ENCODE measurements at places on chromosomes 13 and 19. TPM values are rescaled to one million over a fixed set of nuclear protein-coding genes. Genes with fewer than 3 reads are reported as not detected.

ZNF135 gene
- polyA plus RNA-seq, result 1.6 TPM

ZNF534 gene
- polyA plus RNA-seq, result not detected

CEACAM8 gene
- polyA plus RNA-seq, result 0.12 TPM

EPSTI1 gene
- 4.2 TPM for polyA plus RNA-seq

NLRP9 gene
- not detected for polyA plus RNA-seq

SBK2 gene
- polyA plus RNA-seq, result not detected

SIGLEC7 gene
- 0.50 TPM for polyA plus RNA-seq

- DNase-seq, result no peak
- no peak overlapping the region for H3K4me3 ChIP-seq
- H3K4me1 ChIP-seq, result no peaks in the 10 kb centered on the region
- no peaks in the 10 kb centered on the region for H3K36me3 ChIP-seq
Measured at GRCh38 chr13:37385956-37386670, 212.5 kb downstream of the POSTN start.

- H3K27me3 ChIP-seq, result no peaks in the 10 kb centered on the region
- no peaks in the 10 kb centered on the region for H3K36me3 ChIP-seq
- DNase-seq, result no peak
Measured at GRCh38 chr13:44064357-44064756, 184.7 kb downstream of the LACC1 start.

GRCh38 chr13:111370570-111371535, 50.4 kb downstream of the TEX29 start:
- H3K27ac ChIP-seq, result no peak overlapping the region
- no peaks in the 10 kb centered on the region for H3K36me3 ChIP-seq
- H3K27me3 ChIP-seq, result no peaks in the 10 kb centered on the region
- no peaks in the 10 kb centered on the region for H3K4me1 ChIP-seq
- DNase-seq, result no peak

DNA sequence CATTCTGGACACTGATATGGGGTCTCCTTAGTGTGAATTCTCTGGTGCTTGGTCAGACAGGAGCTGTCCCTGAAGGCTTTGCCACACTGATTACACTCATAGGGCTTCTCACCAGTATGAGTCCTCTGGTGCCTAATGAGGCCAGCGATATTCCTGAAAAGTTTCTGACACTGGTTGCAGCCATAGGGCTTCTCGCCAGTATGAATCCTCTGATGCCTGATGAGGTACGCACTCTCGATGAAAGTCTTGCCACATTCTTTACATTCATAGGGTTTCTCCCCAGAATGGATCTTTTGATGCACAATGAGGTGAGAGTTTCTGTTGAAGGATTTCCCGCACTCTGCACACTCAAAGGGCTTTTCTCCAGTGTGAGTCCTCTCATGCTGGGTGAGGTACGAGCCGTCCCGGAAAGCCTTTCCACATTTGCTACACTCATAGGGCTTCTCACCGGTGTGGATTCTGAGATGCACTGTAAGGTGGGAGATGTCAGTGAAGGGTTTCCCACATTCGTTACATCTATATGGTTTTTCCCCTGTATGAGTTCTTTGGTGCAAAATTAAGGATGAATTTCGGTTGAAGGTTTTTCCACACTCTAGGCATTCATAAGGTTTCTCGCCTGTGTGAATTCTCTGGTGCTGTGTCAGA, 22.4 kb downstream of the ZNF329 start:
- H3K36me3 ChIP-seq, result peaks cover 61% of the 10 kb centered on the region
- H3K4me1 ChIP-seq, result no peaks in the 10 kb centered on the region
- H3K27me3 ChIP-seq, result no peaks in the 10 kb centered on the region
- DNase-seq, result no peak

DNA sequence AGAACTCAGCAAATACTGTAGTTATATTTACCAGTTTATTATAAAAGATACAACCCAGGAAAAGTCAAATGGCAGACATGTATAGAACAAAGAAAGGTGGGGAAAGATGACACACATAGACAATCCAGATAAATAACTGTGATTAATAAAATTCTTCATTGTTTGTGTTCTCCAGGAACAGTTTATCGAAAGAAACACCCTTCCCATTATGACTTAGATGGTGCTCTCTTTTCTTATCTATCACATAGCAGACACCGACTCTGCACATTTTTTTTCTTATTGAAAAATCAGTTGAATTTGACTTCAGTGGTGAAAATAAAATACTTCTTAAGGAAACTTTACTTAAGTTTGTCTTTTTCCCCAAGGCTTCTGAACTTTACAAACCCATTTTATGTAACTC, 6.2 kb downstream of the ZNF708 start:
- peak overlapping the region; percentile 44 for H3K27ac ChIP-seq
- H3K36me3 ChIP-seq, result peaks cover 13% of the 10 kb centered on the region
- no peak overlapping the region for H3K4me3 ChIP-seq

DNA sequence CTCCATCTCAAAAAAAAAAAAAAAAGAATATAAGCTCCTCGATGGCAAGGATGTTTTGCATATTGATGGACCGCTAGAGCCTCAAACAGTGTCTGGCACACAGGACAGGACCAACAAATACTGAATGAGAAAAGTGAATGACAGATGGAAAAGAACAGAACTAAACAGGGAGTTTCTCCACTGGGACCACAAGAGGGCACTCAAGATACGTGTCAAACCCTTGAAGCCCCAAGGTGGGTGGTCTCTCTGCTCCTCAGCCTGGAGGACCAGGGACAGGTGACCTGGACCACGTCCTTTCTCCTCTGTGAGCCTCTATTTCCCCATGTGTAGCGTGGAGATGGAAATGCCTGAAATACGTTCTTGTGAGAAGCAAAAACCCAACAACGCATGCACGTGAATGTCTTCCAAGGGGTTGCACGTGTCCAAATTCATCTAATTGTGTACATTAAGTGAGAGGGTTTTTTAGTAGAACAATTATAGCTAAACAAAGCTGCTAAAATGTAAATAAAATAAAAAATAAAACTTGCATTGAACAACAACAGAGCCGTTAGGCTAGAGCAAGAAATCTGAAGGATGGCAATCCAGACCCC, 5.7 kb upstream of the CDC42EP5 start:
- no peaks in the 10 kb centered on the region for H3K36me3 ChIP-seq
- H3K27me3 ChIP-seq, result no peaks in the 10 kb centered on the region
- H3K4me3 ChIP-seq, result no peak overlapping the region
- H3K27ac ChIP-seq, result no peak overlapping the region
- DNase-seq, result peak; percentile 81

GRCh38 chr13:27415116-27415515, 9.3 kb upstream of the GTF3A start:
- no peaks in the 10 kb centered on the region for H3K27me3 ChIP-seq
- no peak overlapping the region for H3K4me3 ChIP-seq
- no peak overlapping the region for H3K27ac ChIP-seq
- DNase-seq, result no peak
- H3K36me3 ChIP-seq, result no peaks in the 10 kb centered on the region
- H3K4me1 ChIP-seq, result no peaks in the 10 kb centered on the region

GRCh38 chr19:48962849-48963165, 2.3 kb upstream of the FTL start:
- DNase-seq, result no peak
- peak overlapping the region; percentile 94 for H3K27ac ChIP-seq
- H3K4me1 ChIP-seq, result peaks cover 56% of the 10 kb centered on the region
- H3K36me3 ChIP-seq, result peaks cover 12% of the 10 kb centered on the region
- no peaks in the 10 kb centered on the region for H3K27me3 ChIP-seq

GRCh38 chr19:4362101-4362828, 18.9 kb downstream of the MPND start:
- peaks cover 25% of the 10 kb centered on the region for H3K4me1 ChIP-seq
- H3K4me3 ChIP-seq, result no peak overlapping the region
- no peak for DNase-seq

DNA sequence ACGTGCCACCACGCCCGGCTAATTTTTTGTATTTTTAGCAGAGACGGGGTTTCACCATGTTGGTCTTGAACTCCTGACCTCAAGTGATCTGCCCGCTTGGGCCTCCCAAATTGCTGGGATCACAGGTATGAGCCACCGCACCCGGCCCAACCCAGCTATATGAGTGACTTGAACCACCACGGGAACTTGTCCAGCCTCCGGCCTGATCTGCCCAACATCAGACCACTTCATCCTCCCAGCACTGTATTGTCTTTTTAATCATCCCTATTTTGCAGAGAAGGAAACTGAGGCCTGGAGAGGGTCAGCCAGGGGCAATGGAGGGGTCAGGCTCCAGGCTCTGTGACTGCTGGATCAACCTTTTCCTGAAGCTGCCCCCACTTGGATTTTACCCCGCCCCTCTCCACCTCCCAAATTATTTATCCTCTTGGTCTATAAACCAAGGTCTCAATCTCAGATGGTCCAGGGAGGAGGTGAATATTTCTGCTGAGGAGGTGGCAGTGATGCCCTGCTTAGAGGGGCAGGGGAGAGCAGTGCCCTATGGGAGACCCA, 893 bp upstream of the PLIN3 start:
- peak overlapping the region; percentile 71 for H3K4me3 ChIP-seq
- no peak for DNase-seq
- peaks cover 6% of the 10 kb centered on the region for H3K4me1 ChIP-seq
- H3K27ac ChIP-seq, result peak overlapping the region; percentile 90
- no peaks in the 10 kb centered on the region for H3K27me3 ChIP-seq
- H3K36me3 ChIP-seq, result no peaks in the 10 kb centered on the region

DNA sequence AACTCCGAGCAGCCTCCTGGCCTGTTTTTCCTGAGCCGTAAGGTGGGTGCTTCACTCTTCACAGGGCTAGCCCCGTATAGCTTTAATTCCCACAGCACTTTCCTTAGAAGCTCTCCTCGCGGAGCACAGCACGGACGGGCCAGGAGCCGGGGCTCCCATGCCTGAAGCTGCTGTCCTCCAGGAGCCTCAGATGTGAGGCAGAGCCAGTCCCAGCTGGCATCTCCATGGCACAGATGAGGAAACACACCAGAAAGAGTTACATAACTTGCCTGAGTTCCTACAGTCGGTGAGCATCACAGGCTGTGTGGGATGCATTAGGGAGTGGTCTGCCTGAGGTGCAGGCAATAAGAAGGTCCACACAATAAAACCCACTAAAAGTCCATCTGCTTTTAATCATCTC, 118.5 kb downstream of the ATP8A2 start:
- H3K4me1 ChIP-seq, result no peaks in the 10 kb centered on the region
- no peak overlapping the region for H3K27ac ChIP-seq
- H3K4me3 ChIP-seq, result no peak overlapping the region
- peaks cover 29% of the 10 kb centered on the region for H3K27me3 ChIP-seq
- no peak for DNase-seq

DNA sequence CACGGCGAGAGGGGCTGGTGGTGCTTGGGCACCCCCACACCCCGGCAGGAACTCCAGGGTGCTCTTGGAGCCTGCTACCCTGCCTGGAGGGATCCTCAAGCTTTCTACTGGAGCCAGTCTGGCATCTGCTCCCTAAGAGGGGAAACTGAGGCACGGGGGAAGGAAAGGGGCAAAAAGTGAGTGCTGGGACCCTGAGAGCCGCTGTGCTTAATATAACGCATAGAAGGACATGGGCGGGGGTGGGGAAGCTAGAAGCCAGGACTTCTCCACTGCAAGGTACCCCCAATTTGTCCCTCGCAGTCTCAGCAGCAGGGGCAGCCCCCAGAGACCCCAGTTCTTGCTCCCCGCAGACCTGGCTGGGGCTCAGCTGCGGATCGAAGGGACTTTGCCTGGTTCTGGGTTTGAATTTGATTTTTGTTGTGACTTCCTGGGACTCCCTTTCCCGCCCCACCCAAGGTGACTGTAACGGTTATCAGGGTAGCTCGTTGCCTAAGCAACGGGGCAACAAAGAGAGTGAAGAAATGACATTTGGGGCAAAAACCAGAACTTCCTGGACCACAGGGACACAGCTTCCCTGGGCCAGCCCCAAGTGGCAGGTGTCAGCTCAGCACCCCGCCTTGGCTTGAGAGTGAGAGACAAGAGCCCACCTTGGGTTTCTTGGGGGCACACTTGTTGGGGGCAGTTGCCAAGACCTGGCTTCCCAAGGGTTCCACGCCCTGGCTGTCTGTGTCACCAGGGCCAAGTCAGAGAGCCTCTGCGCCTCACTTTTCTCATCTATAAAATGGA, 638 bp downstream of the ADGRE5 start:
- peaks cover 55% of the 10 kb centered on the region for H3K4me1 ChIP-seq
- DNase-seq, result peak; percentile 89
- H3K27ac ChIP-seq, result peak overlapping the region; percentile 96

- peaks cover 62% of the 10 kb centered on the region for H3K27me3 ChIP-seq
- H3K4me3 ChIP-seq, result peak within 1 kb of the TSS; percentile 35
- no peaks in the 10 kb centered on the region for H3K36me3 ChIP-seq
- no peak within 1 kb of the TSS for H3K27ac ChIP-seq
- peaks cover 24% of the 10 kb centered on the region for H3K4me1 ChIP-seq
- DNase-seq, result no peak
Measured at GRCh38 chr19:47019431-47020041, at the start of gene NPAS1. Gene NPAS1 (plus strand): TSS chr19:47019837. CDS start chr19:47021048, 1,211 bp downstream.

GRCh38 chr13:40172878-40173277, 493.6 kb downstream of the FOXO1 start:
- H3K4me3 ChIP-seq, result no peak overlapping the region
- no peaks in the 10 kb centered on the region for H3K36me3 ChIP-seq
- no peaks in the 10 kb centered on the region for H3K4me1 ChIP-seq
- no peak overlapping the region for H3K27ac ChIP-seq

- H3K4me1 ChIP-seq, result no peaks in the 10 kb centered on the region
- DNase-seq, result no peak
- H3K4me3 ChIP-seq, result no peak overlapping the region
- H3K27me3 ChIP-seq, result no peaks in the 10 kb centered on the region
- no peak overlapping the region for H3K27ac ChIP-seq
Measured at GRCh38 chr13:26976313-26976712, 195.3 kb downstream of the USP12 start.

DNA sequence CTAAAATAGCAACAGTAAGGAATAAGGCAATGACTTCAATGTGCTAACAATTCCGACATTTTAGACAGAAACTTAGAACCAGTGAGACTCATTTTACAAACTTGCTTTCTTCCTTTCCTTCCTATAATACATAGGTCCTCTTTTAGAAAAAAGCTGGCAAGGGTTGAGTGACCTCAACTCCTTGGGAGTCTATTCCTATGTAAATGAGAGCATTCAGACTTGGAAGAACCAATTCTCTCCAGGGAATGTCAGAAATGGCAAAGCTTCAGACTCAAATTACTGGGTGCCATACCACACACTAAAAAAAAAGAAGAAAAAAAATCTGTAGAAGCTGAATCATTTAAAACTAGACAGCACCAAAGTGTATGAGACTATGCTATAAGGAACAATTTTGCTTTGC, 1328.2 kb downstream of the OLFM4 start:
- no peak for DNase-seq
- no peaks in the 10 kb centered on the region for H3K27me3 ChIP-seq
- H3K27ac ChIP-seq, result no peak overlapping the region
- no peak overlapping the region for H3K4me3 ChIP-seq

GRCh38 chr13:77544355-77544754, 8.8 kb downstream of the SCEL start:
- peaks cover 5% of the 10 kb centered on the region for H3K4me1 ChIP-seq
- H3K27me3 ChIP-seq, result no peaks in the 10 kb centered on the region
- no peak overlapping the region for H3K4me3 ChIP-seq
- no peak overlapping the region for H3K27ac ChIP-seq

DNA sequence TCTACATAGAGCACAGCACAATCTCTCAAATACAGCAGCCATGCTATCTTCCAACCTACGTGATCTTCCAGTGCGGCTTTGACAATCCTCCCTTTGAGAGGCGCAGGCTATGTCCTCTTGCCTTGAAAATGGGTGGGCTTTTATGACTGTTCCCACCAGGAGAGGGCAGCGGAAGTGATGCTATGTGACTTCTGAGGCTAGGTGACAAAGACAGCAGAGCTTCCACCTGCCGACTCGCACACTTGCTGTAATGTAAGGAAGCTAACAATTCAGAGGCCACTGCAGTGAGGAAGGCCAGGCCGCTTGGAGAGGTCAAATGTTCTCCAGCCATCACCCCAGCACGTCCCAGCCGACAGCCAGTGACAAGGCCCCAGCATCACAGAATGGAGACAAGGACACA, 65.8 kb downstream of the MRPL57 start:
- H3K27me3 ChIP-seq, result no peaks in the 10 kb centered on the region
- H3K4me3 ChIP-seq, result no peak overlapping the region
- H3K36me3 ChIP-seq, result no peaks in the 10 kb centered on the region

All from stomach (tissue), 19 donors.